T-helper 2 cell (primary cell): ENCODE measurements at places on chromosomes 6 and 20.

- no peak for DNase-seq
Measured at GRCh38 chr6:132736239-132736638, 21.5 kb downstream of the VNN2 start.

GRCh38 chr6:119736296-119737021 lies 386.9 kb upstream of the MAN1A1 start:
- no peak for DNase-seq

DNA sequence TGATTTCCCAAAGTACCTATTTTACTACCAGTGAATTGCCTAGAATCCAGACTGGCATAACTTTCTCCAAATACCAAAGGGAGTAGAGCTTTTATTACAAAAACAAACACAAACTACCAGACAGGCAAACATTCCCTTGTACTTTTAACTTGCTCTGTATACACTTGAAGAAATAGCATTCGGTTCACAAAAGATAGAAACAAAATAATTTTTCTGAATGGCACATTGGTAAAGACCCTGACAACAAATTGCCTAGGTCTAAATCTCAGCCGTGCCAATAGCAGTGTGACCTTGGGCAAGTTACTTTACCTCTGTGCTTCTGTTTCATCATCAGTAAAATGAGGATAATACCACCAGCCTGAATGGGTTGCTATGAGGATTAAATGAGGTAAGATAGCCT lies 15.9 kb downstream of the ARHGAP18 start:
- no peak for DNase-seq

DNA sequence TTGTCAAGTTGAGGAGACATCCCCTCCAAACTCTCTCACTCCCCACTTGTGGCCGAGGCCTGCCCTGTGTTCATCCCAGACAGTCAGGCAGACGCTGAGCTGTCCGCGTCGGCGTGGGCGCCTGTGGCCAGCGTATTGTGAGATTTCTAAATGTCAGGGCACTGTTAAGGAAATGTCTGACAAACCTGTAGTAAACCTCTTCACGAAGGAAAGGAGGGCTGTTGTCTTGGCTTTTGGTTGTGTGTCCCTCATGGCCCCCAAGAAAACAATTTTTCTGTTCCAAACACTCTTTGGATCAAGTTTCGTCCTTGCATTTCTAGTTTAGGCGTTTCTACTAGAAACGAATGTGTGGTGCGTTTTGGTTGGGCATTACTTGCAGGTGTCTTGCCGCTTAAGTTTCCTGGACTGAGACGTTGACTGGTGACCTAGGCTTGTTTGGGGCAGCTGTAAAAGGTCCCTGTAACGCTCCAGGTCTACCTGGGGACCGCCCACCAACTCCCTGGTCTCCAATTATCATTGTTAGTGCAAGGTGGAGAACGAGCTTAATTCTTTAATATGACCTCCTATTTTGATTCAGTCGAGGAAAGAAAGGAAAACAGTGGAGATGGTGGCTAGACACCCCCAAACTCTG lies 8.7 kb upstream of the POU3F2 start:
- DNase-seq: no peak

DNA sequence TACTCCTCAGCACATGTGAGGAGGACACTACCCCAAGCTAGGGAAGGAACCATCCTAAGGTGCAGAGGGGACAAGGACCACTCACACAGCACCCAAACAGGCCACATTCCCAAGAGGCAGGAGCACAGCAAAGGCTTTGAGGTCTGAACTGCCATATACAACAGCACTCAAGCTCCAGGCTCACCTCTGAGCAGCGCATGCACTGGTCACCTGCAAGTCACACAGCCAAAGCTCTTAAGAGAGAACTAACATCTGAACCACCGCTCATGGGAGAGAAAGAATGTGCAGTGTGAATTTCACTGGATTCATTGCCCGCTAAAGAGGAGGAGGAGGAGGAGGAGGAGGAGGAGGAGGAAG lies 31.0 kb downstream of the NPEPL1 start:
- DNase-seq: no peak
